ENCODE measurements at places on chromosomes 1 and 21.
A peak's percentile ranks its signal among the peaks of the same experiment; 100 is the strongest.

GRCh38 chr1:60283690-60284089 is 210.1 kb upstream of the C1orf87 start:
- no peak for DNase-seq

DNA sequence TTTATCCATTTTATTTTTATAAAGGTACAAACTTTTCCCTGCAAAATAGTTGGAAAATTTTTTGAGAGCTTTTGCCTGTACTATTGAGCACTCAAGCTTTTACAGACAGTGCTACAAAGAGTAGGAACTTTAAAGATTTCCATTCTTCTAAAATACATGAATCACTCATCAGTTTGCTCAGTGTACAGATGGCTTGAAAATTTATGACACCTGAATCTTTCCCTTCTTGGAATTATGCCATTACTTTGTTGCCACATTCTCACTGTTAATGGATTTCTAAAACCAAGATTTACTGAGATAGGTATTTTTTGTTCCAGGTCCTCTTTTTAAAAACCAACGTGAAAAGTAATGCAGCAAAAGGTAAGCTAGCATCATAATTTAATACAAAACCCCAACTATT is 76.0 kb downstream of the GPATCH2 start:
- no peak for DNase-seq

GRCh38 chr1:24764848-24765247 is 19.6 kb downstream of the CLIC4 start:
- DNase-seq: no peak

DNA sequence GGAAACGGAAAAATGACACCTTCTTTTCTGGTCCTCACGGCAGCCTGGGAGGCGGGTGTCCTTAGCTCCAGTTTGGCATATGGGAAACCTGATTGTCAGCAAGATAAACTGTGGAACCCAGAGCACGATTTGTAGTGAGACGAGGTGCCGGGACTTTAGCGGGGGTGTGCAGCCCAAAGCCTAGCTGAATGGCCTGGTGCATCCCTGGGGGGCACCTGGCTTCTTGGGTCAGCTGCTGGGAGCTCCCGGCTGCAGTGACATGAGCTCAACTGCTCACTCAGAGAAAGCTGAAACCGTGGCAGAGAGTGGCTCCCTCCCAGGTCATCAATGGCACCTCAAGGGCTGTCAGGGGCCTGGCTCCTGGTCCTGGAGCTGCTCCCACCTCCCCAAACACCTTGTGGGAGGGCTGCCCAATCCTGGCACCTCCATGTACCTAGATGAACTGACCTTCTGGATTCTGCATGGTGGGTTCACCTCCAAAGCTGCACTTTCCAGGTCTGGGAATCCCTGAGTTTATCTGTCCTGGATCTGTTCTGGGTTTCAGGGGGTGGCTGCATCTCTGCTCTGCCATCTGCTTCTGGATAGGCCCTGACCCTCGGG is 260.5 kb downstream of the MATN1 start:
- DNase-seq: no peak

DNA sequence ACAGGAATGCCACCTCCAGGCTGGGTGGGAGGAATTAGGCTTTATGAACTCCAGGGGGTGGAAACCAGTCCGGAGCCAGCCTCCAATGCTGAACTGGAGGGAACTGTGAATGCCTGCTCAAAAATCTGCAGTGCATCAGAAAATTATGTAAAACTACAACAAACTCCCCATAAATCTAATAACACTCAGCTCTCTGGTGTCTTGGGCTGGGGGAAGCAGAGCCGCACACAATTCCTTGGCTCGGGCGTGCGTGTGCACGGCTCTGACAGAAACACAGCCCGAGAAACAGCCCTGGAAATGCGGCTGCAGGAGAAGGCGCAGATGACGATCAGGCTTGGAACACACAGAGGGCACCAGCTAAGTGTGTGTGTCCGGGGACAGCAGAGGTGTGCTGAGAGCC is 127.6 kb upstream of the VAMP3 start:
- no peak for DNase-seq

DNA sequence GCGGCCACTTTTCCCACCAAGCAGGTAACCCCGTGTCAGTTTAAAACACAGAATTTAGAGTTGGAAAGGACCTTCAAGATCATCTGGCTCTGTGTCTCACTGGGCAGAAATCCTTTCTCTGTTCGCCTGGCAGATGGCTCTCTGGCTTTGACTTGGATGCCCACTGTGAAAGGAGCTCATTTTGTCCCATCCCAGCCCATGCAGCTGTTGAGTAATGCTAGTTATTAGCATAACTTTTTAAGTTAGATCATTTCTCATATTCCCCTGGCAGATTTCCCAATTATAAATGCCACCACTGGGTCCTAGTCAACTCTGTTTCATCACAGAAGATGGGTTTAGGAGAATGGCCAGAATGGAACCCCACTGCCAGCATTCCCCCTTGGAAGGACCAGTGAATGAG is 55.9 kb downstream of the SLC35F3 start:
- no peak for DNase-seq

GRCh38 chr1:183739741-183740271 is 65.1 kb upstream of the RGL1 start:
- no peak for DNase-seq

GRCh38 chr1:183721041-183721440 is 67.9 kb upstream of the APOBEC4 start:
- peak; percentile 36 for DNase-seq

GRCh38 chr1:230379928-230380327 is 46.2 kb downstream of the PGBD5 start:
- no peak for DNase-seq

DNA sequence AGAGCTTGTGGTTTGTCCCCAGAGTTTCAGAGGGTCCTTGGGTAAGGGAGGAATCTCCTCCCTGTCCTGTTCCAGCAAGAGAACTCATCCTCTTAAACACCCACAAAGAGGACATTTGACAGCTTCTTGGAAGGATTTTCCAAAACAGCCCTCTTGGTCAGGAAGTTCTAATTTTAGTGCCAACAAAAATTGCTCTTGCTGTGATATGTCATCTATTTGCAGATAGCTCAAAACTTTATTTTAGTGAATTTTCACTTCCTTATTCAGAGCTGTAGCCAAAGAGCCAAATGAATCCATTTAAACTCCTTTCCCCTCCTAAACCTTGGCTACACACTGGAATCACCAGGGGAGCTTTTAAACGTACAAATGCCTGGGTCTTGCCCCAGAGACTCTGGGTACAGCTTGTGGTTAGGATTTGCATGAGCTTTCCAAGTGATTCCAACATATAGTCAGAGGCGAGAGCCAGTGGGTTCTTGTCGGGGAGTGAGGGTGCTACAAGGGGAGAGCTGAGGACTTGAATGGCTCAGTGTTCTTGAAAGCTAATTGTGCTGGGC is 11.8 kb upstream of the RASSF5 start:
- no peak for DNase-seq

- DNase-seq: no peak
Observed at GRCh38 chr21:41945982-41946381, 7.8 kb downstream of the C2CD2 start.

- DNase-seq: peak; percentile 36
Observed at GRCh38 chr1:201119206-201120197, 7.3 kb upstream of the CACNA1S start.

- DNase-seq: peak; percentile 42
Observed at GRCh38 chr1:119367432-119368124, 1.0 kb upstream of the HAO2 start.

DNA sequence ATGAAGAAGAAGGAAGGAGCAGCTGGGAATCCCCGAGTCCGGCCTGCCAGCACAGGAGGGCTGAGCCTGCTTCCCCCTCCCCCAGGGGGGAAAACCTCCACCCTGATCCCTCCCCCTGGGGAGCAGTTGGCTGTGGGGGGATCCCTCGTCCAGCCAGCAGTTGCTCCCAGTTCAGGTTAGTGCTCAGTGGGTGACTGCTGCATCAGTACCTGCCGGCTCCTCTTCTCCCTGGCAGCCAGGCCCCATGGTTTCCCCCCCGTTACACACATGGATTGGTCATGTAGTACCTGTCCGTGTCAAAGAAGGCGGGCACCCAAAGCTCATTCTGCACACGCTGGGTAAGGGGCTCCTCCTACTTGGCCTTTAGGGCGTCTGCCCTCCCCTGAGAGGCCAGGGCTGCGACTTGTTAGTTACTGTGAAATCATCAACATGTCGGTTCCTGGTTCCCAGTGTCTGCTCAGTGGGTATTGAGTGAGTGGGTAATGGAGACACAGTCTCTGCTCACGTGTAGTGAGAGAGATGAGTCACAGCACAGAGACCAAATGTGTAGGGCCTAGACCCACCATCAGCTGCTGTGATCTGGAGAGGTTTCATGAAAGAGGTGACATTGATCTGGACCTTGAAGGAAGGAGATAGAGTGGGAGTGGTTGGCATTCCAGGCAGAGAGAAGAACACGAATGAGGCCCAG is 11.5 kb downstream of the NECAP2 start:
- no peak for DNase-seq

GRCh38 chr1:171581766-171582165 is 40.3 kb upstream of the MYOCOS start:
- no peak for DNase-seq

GRCh38 chr1:32474954-32475353 is 10.1 kb downstream of the ZBTB8B start:
- DNase-seq: no peak

GRCh38 chr1:199472978-199473377 is 554.5 kb upstream of the NR5A2 start:
- no peak for DNase-seq

- no peak for DNase-seq
Observed at GRCh38 chr21:37762606-37763005, 153.7 kb downstream of the KCNJ6 start.

- no peak for DNase-seq
Observed at GRCh38 chr1:67863637-67864036, 30.4 kb upstream of the GNG12 start.

- no peak for DNase-seq
Observed at GRCh38 chr1:150151291-150152181, 1.8 kb downstream of the PLEKHO1 start.

DNA sequence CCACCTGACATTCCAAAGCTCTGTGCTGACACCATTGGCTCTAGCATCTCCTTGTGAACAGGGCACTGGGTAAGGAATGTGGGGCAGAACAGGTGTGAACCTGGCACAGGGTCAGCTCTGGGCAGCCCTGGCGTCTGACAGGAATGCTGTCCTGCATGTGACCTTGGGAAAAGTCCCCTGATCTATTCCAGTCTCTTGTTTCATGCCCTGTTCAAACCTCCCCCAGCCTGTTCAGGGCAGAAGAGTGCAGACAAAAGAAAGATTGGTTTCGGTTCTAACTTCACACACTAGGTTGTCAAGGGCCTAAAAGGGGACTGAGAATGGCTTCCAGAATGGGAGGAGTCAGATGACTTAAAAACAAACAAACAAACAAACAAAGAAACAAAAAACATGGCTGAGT is 27.6 kb upstream of the SDHB start:
- DNase-seq: no peak

GRCh38 chr1:223642237-223642636 is 23.3 kb downstream of the CAPN8 start:
- no peak for DNase-seq

- DNase-seq: no peak
Observed at GRCh38 chr1:162023181-162023546, 505 bp downstream of the OLFML2B start.

- no peak for DNase-seq
Observed at GRCh38 chr1:181718034-181718433, 234.7 kb downstream of the CACNA1E start.

DNA sequence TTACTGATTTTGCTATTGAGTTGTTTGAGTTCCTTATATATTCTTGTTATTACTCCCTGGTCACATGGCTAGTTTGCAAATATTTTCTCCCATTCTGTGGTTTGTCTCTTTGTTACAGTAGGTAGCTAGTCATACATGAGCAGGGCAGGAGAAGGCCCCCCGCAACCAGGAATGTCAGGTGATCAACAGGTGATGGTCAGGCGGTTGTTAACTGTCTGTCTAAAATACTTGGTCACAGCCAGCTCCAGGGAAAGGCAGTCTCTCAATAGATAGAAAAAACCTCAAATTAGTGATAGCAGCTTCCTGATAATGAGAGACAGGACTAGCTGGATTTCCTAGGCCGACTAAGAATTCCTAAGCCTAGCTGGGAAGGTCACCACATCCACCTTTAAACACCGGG is 217.9 kb downstream of the RHOU start:
- no peak for DNase-seq

DNA sequence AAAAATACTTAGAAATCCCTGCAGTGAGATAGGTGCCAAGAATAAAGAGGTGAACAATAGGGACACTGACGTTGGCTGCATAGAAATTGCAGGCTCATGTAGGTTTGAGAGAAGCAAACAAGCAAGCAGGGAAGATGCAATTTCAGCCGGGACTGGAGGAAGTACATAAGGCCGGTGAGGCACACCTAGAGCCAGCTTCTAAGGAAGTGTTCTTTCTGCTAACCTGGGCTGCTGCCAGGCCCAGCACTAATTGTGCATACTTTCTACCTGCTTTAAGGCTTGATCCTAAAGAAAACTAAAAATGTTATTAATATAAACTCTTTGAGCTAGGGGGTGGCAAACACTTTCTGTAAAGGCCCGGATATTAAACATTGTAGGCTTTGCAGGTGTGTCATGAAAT is 71.0 kb downstream of the LMO4 start:
- DNase-seq: no peak

GRCh38 chr21:21605521-21605920 is 607.3 kb downstream of the NCAM2 start:
- no peak for DNase-seq

GRCh38 chr1:197468543-197469175 is 200.6 kb downstream of the CRB1 start:
- no peak for DNase-seq

- no peak for DNase-seq
Observed at GRCh38 chr1:18322368-18323032, 158.2 kb upstream of the KLHDC7A start.

DNA sequence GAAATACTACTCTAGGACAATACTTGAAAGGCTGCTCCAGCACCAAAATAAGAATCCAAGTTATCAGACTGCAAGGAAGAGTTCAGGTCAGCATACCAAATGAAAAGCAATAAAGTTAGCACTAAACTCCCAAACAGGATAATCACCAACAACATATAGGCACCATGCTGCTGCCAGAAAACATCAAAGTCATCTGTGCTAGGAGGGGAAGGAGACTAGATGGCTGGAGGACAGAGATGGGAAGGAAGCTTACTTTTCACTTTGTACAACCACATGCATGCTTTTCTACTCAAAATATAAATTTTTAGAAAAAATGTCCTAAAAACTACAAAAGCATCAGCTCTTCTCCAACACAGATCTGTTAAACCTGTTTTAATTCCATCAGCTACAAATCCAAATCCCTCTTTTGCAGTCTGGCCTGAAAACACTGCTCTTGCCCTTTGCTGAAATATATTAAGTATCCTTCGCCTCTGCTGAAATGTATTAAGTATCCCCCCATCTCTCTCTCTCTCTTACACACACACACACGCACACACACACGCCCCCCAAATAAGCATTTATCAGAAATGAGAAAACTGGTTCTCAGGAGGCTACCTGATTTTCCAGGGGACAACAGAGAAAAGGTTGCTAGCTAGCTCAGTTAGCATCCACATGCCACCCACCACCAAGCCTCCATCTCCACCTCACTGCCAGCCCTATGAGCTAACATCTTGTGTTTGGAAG is 1.5 kb downstream of the GATAD2B start:
- no peak for DNase-seq

- DNase-seq: no peak
Observed at GRCh38 chr1:33159577-33159976, 22.3 kb downstream of the TRIM62 start.
